ENCODE measurements at places on chromosomes 3 and 15.

- no peak for DNase-seq
These were observed 269.4 kb upstream of the PEX5L start for GRCh38 chr3:180306155-180306554.

DNA sequence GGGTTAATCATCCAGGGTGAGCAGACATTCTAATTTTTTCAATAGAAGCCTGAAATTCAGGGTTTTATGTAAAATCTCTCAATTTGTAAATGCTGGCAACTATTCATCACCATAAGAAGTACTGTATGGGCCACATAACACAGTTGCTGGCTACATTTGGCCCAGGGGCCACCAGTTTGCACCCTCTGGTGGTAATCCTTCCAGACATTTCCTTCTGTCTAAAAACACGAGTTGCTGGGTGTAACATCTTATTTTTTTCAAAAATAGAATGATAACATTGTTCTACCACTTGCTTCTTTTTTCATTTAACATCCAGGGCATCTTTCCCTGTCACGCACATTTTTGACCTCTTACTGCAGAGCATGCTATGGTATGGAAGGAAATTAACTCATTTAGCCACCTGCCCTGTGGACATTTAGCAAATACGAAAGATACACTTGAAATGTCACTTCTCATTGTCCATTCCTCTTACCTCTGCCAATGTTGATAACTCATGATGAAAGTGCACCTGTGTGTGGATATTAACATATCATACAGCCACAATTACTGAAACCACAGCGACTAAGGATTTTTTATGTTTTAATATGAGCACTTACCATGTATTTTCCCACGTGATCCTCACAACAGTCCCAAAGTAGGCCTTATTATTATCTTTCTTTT lies 117.5 kb upstream of the ARHGEF3 start:
- DNase-seq = no peak

DNA sequence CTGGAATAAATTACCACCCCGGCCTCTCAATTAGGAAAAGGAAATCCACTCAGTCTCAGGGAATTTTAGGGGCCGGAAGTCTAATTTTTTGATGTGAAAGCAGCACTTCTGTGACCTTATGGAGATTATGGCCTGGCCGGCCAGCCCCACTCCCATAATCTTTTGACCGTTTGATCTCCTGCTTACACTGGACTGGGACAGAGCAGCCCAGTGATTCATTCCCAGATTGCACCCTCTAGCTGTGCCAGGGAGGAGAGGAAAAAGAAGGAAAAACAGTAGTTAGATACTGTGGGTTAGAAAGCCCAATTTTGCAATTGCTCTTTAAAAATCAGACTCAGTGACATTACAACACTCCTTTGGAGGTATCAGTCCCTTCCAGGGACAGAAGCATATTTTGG lies 32.4 kb downstream of the GJD2 start:
- no peak for DNase-seq

GRCh38 chr3:67414740-67415139 lies 239.7 kb downstream of the SUCLG2 start:
- no peak for DNase-seq

DNA sequence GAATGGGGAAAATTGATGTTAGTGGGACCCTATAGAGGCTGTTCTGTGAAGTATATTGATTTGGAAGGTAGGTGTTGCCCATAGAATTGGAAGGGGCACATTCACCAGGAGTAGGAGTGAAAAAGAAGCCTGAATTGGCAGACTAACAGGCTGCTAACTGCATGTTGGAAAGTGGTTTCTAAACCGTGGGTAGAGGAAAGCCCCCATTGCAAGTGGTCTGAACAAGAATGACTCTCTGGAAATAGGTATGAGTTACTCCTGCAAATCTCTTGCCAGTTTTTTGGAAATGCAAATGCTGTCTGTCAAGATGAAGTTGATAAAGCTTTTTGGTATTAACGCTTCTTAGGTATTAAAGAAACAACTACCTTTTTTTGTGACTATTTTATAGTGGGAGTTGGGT lies 3.5 kb downstream of the UBE2E1 start:
- DNase-seq = no peak

DNA sequence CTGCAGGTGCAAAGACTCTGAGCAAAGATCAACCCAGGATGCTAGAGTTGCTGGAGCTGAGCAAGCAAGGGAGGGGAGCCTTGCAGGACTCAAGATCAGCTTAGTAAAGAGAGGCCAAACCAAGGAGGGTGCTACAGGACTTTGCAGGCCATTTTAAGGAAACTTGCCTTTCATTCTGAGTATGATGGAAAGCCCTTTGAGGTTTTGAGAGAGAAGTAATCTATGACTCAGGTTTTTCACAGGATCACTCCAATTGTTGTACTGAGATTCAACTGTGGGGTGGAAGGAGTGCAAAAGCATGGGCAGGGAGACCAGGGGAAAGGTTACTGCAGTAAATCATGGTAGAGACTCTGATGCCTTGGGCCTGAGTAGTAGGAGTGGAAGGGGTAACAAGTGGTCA lies 260.4 kb upstream of the GPR149 start:
- no peak for DNase-seq
